Activated CD4-positive, alpha-beta memory T cell treated with anti-CD3 and anti-CD28 coated beads, Interleukin-2, amount 10 ng/mL, durations not matched to agents 7 days and 5 days (primary cell): ENCODE measurements at places on chromosomes 4 and X. TPM values are rescaled to one million over a fixed set of nuclear protein-coding genes. Genes with fewer than 3 reads are reported as not detected.
A peak's percentile ranks its signal among the peaks of the same experiment; 100 is the strongest.

DNA sequence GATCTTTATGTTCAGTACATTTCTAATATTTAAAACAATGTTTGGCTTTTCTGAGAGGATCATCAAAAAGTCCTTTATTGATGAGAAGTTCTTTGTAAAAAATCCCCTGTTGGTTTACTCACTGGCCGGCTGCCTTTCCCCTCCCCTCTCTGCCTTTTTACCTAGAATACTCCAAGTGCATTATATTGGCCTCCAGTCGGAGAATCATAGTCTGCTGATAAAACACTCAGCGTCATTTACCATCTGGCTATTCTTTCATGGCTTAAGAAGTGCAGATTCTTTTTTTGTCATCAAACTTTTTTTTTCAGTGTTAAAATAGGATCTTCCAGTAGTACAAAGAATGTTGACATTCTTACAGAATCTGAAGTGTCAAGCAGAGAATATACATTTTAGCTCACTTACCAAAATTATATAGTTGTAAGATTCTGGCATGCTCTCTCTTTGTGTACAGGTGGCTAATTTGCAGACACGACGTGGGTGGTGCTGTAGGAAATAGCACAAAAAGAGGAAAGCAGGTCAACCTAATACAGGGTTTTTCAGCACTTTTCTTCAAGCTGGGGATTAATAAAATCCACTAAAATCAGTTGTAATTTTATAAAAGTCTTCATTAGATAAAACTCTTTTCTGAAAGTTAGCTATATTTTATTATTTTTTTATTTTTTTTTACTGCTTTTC is 731.8 kb downstream of the KCTD8 start:
- no peak for DNase-seq

- DNase-seq: no peak
These were observed 675.8 kb upstream of the SLIT2 start for GRCh38 chr4:19575924-19576323.

DNA sequence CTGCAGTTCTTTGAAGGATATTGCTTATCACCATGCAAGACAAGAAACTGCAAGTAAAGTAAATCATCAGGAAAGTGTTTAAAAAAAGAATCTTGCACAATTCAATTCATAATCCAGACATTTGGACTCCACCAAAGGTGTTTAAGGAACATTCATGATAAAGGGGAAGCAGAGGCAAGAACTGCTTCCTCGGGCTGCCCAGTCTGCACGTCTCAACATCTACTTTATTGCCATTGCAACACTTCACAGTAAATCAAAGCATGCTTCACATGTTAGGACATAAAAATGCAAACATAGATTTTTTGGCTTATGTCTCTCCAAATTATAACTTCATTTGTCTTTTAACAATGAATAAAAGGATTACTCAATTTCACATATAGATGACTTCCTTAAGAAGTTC is 42.5 kb downstream of the MID1 start:
- no peak for DNase-seq

Gene HMX1
- not detected for total RNA-seq

DNA sequence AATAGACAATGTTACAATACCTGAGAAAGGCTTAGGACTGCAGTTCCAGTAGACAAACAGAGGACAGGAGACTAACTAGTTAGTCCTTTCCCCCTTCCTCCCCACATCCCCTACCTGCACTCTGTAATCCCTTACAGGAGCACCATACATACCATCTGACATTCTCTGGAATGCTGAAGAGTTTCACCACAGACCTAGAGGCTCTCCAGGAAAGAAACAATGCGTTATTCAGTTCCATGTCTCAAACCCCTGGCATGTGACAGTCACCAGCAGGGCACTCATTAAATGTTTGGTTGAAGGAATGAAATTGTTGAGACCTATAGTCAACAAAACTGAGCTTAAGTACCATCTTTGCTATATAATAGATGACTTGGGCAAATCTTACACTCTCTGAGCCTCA is 100.2 kb upstream of the USP38 start:
- DNase-seq: no peak

GRCh38 chr4:141625023-141625422 is 11.4 kb upstream of the IL15 start:
- no peak for DNase-seq

DNA sequence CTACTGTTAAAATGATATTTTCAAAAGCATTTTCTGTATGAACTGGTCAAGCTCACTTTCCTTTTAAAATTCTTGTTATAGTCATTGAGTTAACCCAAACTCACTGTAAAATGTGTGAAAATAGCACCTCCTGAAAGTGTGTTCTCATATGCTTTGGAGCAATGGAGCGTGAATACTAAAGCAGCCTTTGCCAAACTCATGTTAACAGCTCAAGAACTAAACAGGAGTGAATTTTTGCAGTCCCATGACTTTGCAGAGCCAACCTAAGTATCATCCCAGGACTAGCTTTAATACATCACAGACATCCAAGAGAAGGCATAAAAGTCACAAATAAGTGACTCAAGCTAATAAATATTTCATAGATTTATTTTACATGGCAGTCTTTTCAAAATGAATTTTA is 2.3 kb downstream of the AMMECR1 start:
- no peak for DNase-seq

DNA sequence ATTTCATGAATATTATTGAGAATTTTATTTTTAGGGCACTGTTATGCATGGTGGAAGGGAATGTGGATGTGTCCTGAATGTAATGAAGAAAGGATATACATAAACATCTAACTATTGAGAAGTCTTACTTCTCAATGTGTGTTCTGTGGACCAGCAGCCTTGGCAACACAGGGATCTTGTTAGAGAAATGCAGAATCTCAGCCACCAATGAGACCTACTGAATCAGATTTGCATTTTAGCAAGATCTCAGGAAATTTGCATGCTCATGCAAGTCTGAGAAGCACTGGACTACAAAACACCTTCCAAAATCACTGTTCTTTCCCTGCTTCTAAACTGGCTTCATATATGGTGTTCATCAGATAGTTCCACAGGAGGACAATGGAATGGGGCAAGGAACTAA is 139.7 kb upstream of the WDFY3 start:
- no peak for DNase-seq

Gene FGFRL1
- 8.9 TPM for total RNA-seq

DNA sequence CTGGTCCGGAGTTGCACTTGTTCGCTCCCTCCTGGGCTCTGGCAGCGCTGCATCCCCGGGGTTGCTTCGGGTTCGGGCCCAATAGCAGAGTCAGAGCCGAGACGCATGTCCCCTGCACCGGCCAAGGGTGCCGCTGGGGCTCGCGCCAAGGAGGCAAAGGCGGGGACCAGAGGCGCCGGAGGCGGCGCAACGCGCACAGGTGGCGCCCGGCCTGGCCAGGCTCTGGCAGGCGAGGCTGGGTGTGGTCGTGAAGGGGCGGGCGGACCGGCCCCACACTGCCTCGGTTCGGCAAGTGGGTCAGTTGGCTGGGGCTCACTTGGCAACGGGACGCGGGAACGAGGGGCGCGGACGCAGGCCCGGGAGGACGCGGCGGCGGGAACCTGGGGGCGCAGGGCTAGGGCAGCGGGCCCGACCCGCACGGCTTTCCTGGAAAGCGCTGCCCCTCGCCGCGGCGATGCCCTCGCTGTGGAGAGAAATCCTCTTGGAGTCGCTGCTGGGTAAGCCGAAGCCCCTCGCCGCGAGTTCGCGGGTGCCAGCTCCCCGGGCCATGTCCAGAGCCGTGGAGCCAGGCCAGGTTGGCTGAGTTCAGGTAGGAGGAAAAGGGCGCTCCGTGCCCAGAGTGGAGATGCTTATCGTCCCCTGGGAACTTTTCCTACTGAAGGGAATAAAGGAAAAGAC is at the start of gene CWH43:
Gene CWH43 (plus strand): TSS at position 300 of the 678 bp plus-strand sequence. CDS start 155 bp downstream, at position 455.
- no peak for DNase-seq

Gene SOWAHB
- total RNA-seq: not detected

DNA sequence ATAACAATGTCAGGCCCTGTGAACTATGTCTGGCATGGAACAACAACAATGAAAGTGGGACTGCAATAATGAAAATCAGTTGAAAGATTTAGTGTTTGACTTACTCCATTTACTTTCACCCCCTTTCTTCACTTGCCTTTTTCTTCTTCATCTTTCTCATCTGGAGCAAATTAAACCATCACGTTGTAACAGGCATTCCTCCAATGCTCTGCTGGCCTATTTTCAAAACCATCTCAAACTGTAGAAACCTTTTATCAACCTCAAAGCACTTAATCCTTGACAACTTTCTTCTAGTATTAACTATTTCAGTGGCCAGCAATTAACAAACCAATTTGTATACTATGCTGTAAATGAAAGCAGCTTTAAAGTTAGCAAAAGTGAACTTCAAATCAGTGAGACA is 8.3 kb downstream of the KLHL13 start:
- DNase-seq: no peak

DNA sequence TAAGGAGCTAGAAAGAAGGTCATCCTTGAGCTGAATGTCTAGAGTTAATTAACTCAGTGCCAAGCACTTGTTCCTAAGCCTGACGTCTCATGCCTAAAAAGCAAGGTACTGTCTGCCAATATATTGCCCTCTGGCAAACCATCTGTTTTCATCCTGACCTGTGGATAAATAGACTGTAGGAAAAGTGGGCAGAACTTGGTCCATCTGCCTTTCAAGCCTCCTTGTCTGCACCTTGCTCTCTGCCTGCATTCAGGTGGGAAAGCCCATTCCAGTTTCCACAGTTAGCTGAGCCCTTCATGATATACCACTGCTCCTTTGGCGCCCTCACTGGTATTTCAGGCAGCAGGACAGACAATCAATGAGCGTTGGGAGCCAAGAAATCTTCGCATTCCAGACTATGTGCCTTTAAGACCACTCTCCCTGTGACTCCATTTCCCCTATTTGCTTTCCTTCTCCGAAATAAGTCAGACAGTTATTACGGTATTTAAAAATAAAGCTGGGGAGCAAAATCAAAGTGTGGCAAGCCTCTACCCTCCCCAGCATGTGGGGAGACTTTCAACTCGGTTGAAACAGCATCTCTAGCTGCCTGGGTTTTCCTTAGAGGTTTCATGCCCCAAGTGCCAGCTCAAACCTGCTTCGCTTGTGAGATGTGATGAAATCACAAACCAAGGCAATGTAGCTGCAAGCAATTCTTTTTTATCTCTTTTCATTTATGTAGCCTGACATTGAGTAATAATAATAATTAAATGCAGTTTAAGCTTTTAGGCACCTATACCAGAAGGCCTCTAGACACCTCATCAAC is 2.5 kb upstream of the CCDC149 start:
- no peak for DNase-seq

DNA sequence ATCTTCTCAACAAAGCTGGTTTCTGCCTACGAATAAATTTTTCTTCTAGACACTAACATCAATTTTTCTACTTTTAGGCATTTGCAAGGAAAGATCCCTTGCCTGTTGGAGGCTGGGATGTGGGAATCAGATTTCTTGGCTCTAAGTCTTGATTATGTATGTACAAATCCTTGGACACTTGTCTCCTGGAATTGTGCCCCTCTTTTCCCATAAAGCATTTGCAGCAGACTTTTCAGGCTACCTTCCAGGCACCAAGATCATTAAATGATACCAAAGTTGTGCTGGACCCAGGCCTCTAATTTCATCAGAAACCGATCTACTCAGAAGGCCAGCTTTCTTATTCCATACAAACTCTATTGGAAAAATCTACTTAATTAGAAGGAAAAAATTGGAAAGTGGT is 339.5 kb upstream of the DIPK2B start:
- DNase-seq: no peak

DNA sequence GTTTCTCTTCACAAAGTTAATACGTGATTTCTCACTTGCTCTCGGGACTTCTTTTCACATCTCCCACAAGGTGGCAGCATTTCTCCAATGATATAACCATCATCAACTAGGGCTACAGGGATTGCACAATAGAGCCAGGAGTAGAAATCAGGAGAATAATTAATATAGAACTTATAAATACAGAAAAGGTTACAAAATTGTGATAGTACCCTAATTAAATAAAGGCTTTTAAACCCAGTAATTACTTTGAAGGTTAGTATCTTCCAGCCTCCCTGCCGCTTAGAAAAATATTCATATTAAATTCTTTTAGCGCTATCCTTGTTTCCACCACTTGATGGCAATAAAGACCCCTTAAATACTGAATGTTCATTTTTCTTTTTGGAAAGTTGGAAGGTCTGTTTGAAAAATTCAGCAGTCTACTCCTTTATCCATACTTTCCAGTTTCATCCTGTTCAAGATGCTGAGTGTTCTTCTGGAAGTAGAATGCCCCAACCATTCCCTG is 65.8 kb downstream of the RASGEF1B start:
- peak; percentile 29 for DNase-seq

GRCh38 chr4:106238820-106239420 is 77.1 kb downstream of the TBCK start:
- DNase-seq: no peak

Gene REELD1
- total RNA-seq: not detected

Gene TMLHE
- total RNA-seq: 12.1 TPM

- DNase-seq: no peak
These were observed 95.7 kb upstream of the OTUD4 start for GRCh38 chr4:145276050-145276449.

- no peak for DNase-seq
These were observed 71.7 kb downstream of the NYX start for GRCh38 chrX:41518841-41519220.

Gene DCLK2
- total RNA-seq: 0.08 TPM

Gene ARHGAP36
- total RNA-seq: not detected

DNA sequence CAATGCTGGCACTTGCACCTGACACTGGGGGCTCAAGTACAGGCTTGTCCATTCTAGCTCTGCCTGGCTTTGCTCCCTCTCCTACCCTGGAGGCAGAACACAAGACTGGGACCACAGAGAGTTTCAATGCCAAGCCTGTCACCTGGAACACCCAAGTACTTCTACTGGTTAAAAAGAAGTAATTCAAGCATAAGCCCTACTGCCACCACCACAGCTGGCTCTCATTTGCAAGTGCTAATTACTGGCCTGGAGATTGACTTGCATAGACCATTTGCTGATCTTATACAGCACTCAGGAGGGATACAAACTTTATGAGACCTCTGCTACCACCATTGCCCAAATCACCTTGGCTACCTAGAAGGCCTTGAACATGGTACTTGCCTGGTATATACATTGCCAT is 1550.9 kb downstream of the C4orf33 start:
- DNase-seq: no peak
